AML-193 (cell line): ENCODE measurements at places on chromosomes 4 and X.
A peak's percentile ranks its signal among the peaks of the same experiment; 100 is the strongest.

- no peak for DNase-seq
Measured at GRCh38 chrX:53291596-53291995, 10.2 kb upstream of the IQSEC2 start.

DNA sequence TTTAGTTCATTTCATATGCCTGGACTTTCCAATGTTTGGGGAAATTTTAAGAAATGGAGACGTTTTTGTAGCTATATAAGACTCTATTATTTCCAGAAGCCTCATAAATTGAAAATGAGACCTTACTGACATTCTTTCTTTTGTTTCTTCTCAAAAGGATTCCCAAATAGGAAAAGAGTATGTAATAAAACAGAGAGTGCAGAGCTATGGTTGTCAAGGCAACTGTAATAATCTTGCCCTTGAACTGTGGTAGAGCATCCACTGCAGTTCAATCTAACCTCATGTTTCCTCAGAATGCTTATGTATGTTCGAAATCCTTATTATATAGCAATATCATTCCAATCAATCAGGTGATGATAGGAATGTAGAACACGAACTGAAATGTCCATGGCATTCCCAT lies 54.1 kb downstream of the AMELX start:
- DNase-seq, result no peak

GRCh38 chrX:154298312-154298711 lies 2.7 kb downstream of the TKTL1 start:
- no peak for DNase-seq

DNA sequence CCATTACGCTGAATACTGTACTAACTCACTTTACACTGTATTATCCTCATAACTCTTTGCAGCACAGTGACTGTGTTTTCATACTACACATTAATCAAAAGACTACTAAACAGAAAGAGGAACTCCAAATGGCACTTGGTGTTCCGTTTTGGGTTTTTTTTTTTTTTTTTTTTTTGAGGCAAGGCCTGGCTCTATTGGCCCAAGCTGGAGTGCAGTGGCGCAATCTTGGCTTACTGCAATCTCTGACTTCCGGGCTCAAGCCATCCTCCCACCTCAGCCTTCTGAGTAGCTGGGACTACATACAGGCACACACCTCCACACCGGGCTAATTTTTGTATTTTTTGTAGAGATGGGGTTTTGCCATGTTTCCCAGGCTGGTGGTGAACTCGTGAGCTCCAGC lies 10.7 kb downstream of the KLHL8 start:
- DNase-seq, result peak; percentile 83
